ENCODE measurements at places on chromosomes 11 and 22. TPM values are rescaled to one million over a fixed set of nuclear protein-coding genes. Genes with fewer than 3 reads are reported as not detected.

DNA sequence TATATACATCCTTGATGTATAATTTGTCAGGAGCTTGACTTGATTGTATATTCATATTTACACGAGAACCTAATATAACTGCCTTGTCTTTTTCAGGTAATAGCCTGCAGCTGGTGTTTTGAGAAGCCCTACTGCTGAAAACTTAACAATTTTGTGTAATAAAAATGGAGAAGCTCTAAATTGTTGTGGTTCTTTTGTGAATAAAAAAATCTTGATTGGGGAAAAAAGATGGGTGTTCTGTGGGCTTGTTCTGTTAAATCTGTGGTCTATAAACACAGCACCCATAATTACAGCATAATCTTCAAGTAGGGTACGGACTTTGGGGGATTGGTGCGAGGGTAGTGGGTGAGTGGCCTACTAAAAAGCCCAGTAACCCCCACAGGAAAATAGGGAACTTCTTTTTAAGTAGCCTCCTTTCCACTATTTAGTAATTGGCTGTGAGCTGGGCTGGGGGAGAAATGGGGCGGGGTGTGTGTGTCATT, 7.5 kb downstream of the MALAT1 start:
- H3K4me3 ChIP-seq = peak overlapping the region; percentile 98
- H3K36me3 ChIP-seq = peaks cover 52% of the 10 kb centered on the region
- H3K27ac ChIP-seq = peak overlapping the region; percentile 100
- DNase-seq = no peak

GRCh38 chr11:32030875-32031503, 59.9 kb upstream of the RCN1 start:
- DNase-seq = no peak
- H3K4me3 ChIP-seq = no peak overlapping the region
- no peak overlapping the region for H3K27ac ChIP-seq
- no peaks in the 10 kb centered on the region for H3K36me3 ChIP-seq
- no peaks in the 10 kb centered on the region for H3K27me3 ChIP-seq

DNA sequence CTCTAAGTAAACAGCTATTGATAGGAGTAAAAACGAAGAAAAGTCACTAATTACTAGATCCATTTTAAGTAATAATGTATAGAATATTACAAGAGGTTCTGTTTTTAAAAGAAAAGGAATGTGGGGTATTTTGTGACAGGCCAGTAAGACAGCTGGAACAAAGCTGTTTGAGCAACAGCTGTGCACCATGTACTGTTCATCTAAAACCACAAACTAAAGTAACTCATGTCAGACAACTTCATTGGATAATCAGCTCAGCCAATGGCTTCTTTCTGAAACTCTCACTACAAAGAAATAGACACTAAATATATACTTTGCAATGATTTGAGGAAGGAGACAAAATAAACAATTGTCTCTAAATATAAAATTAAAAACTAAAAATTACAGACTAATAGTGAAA, 16.1 kb downstream of the RRAS2 start:
- no peaks in the 10 kb centered on the region for H3K27me3 ChIP-seq
- no peak overlapping the region for H3K4me3 ChIP-seq
- H3K27ac ChIP-seq = no peak overlapping the region
- peak; percentile 39 for DNase-seq
- H3K36me3 ChIP-seq = peaks cover 15% of the 10 kb centered on the region

DNA sequence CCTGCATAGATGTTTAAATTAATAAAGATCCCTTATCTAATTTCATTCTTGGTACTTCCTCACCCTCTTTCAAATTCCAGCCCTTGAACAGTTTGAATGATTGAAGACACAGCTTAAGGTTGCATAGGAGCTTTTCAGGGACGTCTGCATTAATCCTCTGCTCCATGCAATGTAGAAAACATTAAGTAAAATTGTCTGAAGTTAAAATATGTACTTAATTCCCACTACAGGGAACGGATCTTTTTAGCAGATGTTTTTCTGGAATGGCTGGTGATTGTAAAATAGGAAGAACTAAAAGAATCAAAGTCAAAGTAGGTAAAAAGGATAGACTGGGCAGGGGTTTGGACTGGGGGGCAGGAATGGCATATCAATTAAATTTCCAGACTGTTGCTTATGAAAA, 58.9 kb downstream of the ABTB2 start:
- no peak for DNase-seq
- no peaks in the 10 kb centered on the region for H3K36me3 ChIP-seq
- H3K27me3 ChIP-seq = no peaks in the 10 kb centered on the region

GRCh38 chr11:81237139-81237538, 1496.5 kb downstream of the FAM181B start:
- no peaks in the 10 kb centered on the region for H3K27me3 ChIP-seq
- peak; percentile 50 for DNase-seq
- no peaks in the 10 kb centered on the region for H3K4me1 ChIP-seq
- no peak overlapping the region for H3K27ac ChIP-seq
- H3K36me3 ChIP-seq = no peaks in the 10 kb centered on the region
- H3K4me3 ChIP-seq = no peak overlapping the region

GRCh38 chr22:22085702-22086500, 103.3 kb upstream of the TOP3B start:
- H3K27ac ChIP-seq = no peak overlapping the region
- peak; percentile 68 for DNase-seq
- H3K27me3 ChIP-seq = peaks cover 19% of the 10 kb centered on the region
- H3K4me3 ChIP-seq = no peak overlapping the region

GRCh38 chr11:33291004-33291777, 34.0 kb downstream of the HIPK3 start:
- H3K4me1 ChIP-seq = 0 out of 2 replicates have a peak, but pooled peaks cover 6% of the 10 kb centered on the region
- H3K36me3 ChIP-seq = peaks cover 18% of the 10 kb centered on the region
- H3K4me3 ChIP-seq = no peak overlapping the region
- no peak for DNase-seq

Gene CASP1
- total RNA-seq = 5.7 TPM

DNA sequence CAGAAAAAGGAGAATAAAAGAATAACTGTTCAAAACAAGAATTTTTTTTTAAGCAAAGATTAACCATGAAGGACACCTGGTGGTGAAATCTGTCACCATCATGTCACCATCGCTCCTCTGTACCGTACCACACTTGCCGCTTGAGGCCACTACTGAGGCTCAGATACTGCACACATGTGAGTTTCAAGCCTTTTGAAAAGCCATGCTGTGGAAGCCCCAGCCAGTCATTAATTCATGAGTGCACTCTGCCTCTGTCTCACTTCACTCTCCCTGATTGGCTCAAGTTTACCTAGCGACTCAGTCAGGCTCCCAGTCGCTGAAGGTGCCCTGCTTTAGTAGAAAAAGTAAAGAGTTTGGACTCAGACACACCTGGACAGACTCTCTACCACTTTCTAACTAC, 6.6 kb upstream of the MS4A12 start:
- no peak overlapping the region for H3K4me3 ChIP-seq
- H3K4me1 ChIP-seq = no peaks in the 10 kb centered on the region
- DNase-seq = no peak
- H3K27me3 ChIP-seq = no peaks in the 10 kb centered on the region

- H3K27me3 ChIP-seq = 0 out of 2 replicates have a peak, but pooled peaks cover 3% of the 10 kb centered on the region
- DNase-seq = peak; percentile 25
- H3K4me1 ChIP-seq = peaks cover 3% of the 10 kb centered on the region
- no peak overlapping the region for H3K4me3 ChIP-seq
Measured at GRCh38 chr11:11044137-11044855, 186.4 kb upstream of the ZBED5 start.

- DNase-seq = peak; percentile 7
- H3K36me3 ChIP-seq = no peaks in the 10 kb centered on the region
Measured at GRCh38 chr11:44658506-44658850, 68.3 kb upstream of the TSPAN18 start.

Gene PTPMT1
- total RNA-seq = 68.7 TPM

DNA sequence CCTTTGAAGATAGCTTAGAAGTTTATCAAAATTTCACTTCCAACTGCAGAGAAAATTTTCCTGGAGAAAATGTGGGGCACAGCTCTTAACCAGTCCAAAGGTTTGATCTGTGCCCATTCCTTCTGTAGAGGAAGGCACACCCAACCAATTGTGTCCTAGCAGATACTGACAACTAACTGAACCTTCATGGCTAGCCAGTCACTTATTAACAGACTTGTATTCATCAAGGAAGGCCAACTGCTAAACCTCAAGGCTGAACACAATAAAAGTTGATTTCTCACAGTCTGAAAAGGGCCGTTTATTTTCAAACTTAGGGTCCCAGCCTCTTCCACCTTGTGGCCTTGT, 19.5 kb downstream of the SYT13 start:
- no peaks in the 10 kb centered on the region for H3K36me3 ChIP-seq
- peaks cover 18% of the 10 kb centered on the region for H3K27me3 ChIP-seq
- no peak for DNase-seq
- H3K4me1 ChIP-seq = peaks cover 14% of the 10 kb centered on the region
- H3K27ac ChIP-seq = no peak overlapping the region

DNA sequence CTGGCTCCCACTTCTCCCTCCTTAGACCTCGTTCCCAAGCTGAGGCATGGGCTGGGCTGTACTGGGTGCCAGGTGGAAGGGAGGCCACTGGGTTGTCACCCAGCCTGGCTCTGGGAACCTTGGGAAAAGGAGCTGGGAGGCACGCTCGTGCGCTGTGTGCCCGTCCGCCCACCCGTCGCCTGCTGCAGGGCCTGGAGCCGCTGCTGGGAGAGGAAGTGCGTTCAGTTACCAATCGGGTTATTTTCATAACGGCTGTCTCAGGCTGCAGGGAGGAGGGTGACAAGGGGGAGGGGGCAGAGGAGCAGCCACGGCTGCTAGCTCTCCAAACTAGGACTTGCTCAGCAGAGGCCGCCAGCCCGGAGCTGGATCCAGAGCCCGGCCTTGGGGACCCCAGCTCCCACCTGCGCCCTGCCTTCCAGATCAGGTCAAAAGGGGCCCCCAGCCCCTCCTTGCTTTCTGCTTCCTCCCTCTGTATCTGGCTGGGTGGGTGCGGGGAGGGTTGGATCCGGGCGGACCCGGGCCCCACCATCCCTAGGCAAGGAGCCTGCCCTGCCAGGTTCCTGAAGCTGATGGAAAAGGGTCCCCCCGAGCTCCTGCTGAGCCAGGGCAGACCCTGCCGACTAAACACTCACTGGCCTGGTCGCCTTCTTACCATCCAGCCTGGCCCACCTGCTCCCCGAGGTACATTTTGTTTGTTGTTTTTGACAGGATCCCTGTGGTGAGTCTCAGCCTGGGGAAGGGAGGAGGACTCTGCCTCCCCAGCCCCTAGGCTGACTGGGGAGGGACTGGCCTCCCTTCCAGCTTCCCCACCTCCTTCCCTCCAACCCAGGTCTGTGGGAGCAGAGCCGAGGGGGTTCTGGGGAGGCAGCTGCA, 14.3 kb downstream of the DGKZ start:
- H3K27ac ChIP-seq = peak overlapping the region; percentile 77
- peak overlapping the region; percentile 42 for H3K4me3 ChIP-seq
- peaks cover 40% of the 10 kb centered on the region for H3K4me1 ChIP-seq
- no peaks in the 10 kb centered on the region for H3K36me3 ChIP-seq
- no peaks in the 10 kb centered on the region for H3K27me3 ChIP-seq
- DNase-seq = peak; percentile 87

Gene GAL3ST1
- total RNA-seq = not detected

GRCh38 chr11:2589538-2589934, 110.3 kb downstream of the KCNQ1OT1 start:
- H3K27ac ChIP-seq = no peak overlapping the region
- H3K36me3 ChIP-seq = no peaks in the 10 kb centered on the region
- H3K4me1 ChIP-seq = no peaks in the 10 kb centered on the region
- H3K27me3 ChIP-seq = peaks cover 4% of the 10 kb centered on the region
- no peak for DNase-seq

DNA sequence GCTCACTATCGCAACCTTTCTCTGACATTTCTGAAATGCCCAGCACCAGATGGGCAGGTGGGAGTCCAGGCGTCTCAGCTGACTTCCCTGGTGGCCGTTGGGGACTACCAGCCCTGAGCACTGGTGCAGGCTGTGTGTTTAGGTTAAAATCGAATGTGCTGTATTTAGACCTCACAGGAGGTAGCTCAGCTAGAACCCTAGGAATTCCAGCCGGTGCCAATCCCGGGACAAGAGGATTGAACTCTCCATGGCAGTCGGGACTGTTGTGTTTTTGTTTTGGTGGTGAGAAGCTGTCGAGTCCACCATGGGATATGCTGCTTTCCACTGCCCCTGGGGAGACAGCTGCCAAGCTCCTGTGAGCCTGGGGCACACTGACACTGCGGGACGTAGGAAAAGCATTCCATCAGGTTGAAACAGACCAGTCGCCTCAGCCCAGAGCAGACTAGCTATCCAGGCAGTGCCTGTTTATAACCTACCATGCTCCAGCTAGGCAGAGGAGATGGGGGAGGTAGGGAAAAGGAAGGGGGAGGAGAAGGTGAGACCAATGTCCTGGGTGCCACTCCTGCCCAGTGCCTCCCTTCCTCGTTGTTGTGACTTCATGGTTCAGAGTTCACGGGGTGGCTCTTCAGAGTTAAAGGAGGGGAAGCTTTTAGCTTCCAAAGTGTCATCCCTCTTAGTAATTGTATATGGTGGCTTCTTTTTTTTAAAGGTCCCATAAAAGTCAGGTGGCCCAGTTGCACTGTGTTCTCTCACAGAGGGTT, 53.0 kb downstream of the MICAL2 start:
- DNase-seq = peak; percentile 65
- H3K36me3 ChIP-seq = peaks cover 16% of the 10 kb centered on the region
- H3K4me1 ChIP-seq = peaks cover 65% of the 10 kb centered on the region
- H3K4me3 ChIP-seq = no peak overlapping the region

Gene ABCG4
- not detected for total RNA-seq

Gene ALX4
- total RNA-seq = not detected

- no peaks in the 10 kb centered on the region for H3K36me3 ChIP-seq
- H3K4me3 ChIP-seq = peak overlapping the region; percentile 61
- DNase-seq = peak; percentile 54
- H3K27ac ChIP-seq = peak overlapping the region; percentile 56
- H3K4me1 ChIP-seq = peaks cover 24% of the 10 kb centered on the region
Measured at GRCh38 chr11:10674440-10674855, 19.1 kb downstream of the IRAG1 start.

Gene PLAAT4
- total RNA-seq = 0.65 TPM

GRCh38 chr11:121451986-121452608, at the start of gene SORL1:
Gene SORL1 (plus strand): TSS chr11:121452314. CDS start chr11:121452332, 18 bp downstream.
- no peak within 1 kb of the TSS for H3K27ac ChIP-seq
- no peaks in the 10 kb centered on the region for H3K4me1 ChIP-seq
- no peaks in the 10 kb centered on the region for H3K36me3 ChIP-seq
- peak within 1 kb of the TSS; percentile 75 for H3K4me3 ChIP-seq

DNA sequence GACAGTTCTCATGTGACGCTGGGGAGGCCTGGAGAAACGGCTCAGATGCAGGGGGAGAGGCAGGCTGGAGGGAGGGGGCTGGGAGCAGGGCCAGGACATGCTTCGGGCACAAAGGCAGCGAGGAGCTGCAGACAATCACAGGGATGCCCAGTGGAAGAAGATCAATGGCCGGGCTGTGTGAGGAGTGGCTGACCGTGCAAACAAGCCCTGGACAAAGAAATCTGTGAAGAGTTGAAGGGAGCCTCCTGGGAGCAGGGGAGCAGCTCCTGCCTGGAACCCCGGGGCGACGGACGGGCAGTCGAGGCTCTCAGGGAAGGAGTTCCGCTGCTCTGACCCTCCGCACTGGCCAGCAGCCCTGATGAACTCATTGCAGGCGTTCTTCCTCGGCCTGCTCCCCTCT, 126.7 kb upstream of the B3GAT1 start:
- H3K27ac ChIP-seq = no peak overlapping the region
- H3K4me3 ChIP-seq = no peak overlapping the region
- H3K36me3 ChIP-seq = no peaks in the 10 kb centered on the region
- H3K4me1 ChIP-seq = no peaks in the 10 kb centered on the region

Data from GM23248 (cell line).